T-helper 1 cell (primary cell): ENCODE measurements at places on chromosomes 13 and 19.
A peak's percentile ranks its signal among the peaks of the same experiment; 100 is the strongest.

- DNase-seq, result no peak
Measured at GRCh38 chr13:50099473-50099872, 84.2 kb downstream of the KCNRG start.

GRCh38 chr19:14371301-14371821, 9.9 kb upstream of the ADGRE5 start:
- no peak for DNase-seq

DNA sequence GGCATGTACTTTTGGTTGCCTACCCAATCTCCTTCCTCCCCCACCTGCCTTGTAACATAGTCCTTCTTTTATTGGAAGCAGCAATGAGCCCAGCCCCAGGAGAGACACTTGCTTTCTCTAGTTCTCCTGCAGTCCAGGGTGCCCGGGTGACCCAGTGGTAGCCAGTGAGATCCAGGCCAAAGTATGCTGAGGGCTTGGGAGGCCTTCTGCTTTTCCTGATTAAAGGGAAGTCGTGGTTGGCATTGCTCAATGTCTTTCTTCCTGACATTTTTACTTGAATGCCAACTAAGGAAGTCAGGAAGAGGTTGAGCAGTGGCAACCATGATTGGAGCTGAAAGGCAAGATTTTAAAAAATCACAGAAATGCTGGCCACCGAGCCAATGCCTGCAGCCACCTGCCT, 25.7 kb downstream of the CNMD start:
- DNase-seq, result no peak

DNA sequence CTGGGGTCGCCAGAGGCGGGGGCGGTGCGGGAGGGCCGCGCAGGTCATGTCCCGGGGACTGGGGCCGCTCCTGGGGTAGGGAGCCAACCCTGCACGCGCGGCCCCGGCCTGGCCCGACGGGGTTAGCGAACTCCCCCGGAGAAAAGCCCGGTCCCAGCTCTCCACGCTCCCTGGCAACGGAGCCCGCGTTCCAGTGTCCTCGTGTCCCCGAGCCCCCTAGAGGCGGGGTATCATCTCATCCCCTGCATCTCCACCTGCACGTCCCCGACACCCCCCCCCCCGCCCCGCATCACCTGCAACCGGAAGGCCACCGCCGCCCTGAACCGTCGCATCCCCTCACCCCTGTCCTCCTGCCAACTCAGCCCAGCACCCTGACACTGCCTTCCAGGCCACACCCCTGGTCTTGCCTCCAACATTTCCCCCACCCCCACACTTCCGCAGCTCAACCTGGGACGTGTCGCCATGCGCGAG, 2.7 kb downstream of the WDR88 start:
- peak; percentile 22 for DNase-seq

DNA sequence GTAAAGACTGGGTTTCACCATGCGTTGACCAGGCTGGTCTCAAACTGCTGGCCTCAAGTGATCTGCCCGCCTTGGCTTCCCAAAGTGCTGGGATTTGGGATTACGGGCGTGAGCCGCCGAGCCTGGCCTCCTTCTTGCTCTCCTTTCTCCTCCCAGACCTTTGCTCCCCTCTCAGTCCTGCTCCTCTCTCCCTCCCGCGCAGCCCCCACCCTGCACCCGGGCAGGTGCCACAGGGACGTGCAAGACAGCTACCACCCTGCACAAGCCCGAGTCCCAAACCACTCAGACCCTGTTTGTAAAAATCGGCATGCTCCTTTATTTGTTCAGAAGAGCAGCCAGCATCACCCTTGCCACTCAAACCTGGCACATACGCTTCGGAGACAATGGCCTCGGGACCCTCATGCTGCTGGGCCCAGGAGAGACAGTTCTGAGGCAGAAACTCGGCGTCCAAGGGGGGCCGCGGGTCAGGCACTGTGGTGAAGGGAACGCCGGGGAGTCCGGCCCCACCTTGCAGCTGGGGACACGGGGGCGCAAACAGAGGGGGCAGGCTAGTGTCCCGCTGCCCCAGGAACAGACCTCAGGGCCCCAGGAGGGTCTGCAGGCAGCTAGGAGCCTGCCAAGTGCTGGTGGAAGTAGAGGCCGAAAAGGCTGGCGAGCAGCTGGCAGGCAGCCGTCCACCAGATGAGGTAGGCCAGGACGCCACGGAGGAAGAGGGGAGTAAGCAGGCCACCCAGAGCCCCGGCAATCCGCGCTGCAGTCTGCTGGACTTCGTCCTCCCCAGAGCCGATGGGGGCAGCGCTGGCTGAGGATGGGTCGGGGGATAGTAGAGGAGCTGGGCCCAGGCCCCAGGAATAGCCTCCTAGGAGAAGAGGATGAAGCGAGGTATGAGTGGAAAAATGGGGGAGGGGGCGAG, 18.7 kb downstream of the TMEM161A start:
- DNase-seq, result no peak

DNA sequence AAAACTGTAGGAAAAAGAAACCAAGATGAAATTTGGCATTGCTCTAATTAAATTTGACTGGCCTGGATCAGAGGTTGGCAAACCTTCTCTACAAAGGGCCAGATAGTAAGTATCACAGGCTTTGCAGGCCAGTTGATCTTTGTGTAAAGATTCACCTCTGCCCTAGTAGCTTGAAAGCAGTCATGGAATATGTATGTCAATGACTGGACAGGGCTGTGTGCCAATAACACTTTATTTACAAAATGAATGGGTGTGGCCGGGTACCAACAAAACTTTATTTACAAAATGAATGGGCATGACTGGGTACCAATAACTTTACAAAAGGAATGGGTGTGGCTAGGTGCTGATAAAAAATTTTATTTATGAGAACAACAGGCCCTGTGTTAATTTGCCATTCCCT, 20.0 kb downstream of the SIN3B start:
- no peak for DNase-seq

GRCh38 chr19:13350759-13351158, 155.5 kb downstream of the CACNA1A start:
- DNase-seq, result no peak

GRCh38 chr13:46577696-46578589, 25.0 kb downstream of the LRCH1 start:
- no peak for DNase-seq

GRCh38 chr13:51113969-51114368, 2.9 kb upstream of the C13orf42 start:
- DNase-seq, result no peak

DNA sequence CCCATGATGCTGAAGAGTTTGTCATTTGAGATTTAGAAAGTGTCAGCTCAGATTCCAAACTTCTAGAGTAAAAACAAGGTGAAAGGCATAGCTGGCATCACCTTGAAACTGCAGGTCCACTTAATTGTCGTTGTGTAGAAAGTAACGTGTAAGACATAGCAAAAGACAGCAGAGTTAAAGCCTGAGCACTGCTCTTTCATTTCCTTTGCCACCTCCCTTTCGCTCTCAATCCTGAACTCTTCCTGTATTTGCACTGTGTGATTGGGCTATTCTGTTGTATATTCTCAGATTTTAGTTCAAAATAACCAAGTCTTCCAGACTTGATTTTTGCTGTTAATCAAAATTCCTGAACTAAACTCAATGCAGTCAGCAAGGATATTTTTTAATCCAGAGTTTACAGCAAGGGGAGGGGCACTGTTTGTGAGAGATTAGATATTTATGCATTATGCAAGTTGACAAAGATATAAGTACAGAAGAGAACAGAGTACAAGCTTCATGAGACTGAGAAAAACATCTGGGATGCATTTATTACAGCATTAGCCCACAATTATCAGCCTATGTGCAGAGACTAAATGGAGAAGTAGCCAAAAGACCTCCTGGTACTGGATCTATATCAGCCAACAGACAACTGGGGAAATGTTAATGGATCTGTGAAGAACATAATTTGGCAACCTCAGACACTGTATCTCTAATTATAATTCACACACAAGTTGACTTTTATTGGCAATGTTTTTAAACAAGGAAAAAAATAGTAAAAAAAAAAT, 328.6 kb downstream of the SUCLA2 start:
- no peak for DNase-seq
